A172 (cell line): ENCODE measurements at places on chromosomes 3 and 15. TPM values are rescaled to one million over a fixed set of nuclear protein-coding genes. Genes with fewer than 3 reads are reported as not detected.

Gene RPL4
- total RNA-seq: 2,139 and 2,612 TPM in 2 replicates

Gene EXD1
- total RNA-seq: not detected in 2 replicates

GRCh38 chr15:50358845-50359244, 3.8 kb upstream of the GABPB1 start:
- peak; percentile 43 for DNase-seq

Gene LMAN1L
- total RNA-seq: not detected in 2 replicates

DNA sequence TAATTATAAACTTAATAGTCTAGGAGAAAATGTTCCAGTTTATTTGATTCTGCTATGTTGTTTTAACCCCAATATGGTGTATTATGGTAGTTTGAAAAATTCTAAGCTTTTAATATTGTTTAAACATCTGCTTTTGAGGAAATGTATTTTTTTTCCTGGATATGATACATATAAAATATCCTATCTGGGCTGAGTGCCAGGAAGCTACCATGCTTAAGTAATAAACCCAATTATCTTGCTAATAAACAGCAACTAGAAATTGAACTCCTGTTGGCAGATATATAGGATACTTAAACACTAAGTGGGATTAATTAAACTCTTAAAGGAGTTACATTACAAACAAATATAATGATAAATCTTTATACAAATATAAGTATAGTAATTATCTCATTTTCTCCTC, 293.7 kb upstream of the GRM7 start:
- no peak for DNase-seq

Gene SPTSSB
- total RNA-seq: not detected in 2 replicates

Gene RETNLB
- not detected in 2 replicates for total RNA-seq

DNA sequence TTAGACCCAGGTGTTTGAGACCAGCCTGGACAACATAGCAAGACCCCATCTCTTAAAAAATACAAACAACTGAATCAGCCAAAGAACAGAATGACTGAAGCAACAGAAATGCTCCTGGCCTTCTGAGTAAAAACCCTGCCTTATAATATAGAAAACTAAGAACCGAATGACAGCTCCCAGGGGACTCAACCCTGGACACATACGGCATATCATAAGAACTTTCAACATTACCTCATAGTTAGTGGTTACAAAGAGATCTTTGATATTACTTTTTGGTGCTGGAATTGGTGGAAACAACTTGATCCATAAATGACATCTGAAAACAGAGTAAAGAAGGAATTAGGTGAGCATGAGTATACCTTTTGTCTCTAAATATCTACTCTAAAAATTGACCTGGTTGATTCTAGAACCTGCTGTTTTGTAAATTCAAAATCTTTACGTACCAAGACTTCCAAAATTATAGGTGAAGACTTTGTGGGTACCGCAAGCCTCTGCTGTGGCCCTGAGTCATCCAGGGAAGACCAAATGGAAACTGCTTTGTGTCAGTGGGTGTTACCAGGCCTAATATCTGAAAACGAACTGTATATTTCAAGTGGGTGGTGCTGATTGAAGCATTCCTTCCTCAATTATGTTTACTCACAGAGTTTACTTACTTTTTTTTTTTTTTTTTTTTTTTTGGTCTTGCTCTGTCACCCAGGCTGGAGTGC, 35.5 kb downstream of the IL5RA start:
- DNase-seq: no peak

DNA sequence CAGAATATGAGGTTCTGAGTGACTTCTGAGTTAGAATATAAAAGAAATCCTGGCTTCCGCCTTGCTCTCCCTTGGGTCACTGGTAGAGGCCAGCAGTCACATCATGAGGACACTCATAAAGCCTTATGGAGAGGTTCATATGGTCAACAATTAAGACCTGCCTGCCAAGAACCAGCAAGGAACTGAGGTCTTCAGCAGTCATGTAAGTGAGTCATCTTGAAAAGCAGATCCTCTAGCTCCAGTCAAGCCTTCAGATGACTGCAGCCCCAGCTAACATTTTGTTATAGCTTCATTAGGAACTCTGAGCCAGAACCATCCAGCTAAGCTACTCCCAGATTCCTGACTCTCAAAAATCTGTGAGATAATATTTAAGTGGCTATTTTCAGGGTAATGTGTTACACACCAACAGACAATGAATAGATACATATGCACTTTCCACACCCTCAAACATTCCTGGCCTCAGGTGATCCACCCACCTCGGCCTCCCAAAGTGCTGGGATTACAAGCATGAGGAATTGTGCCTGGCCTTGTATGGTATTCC, 447.2 kb downstream of the SHQ1 start:
- no peak for DNase-seq

DNA sequence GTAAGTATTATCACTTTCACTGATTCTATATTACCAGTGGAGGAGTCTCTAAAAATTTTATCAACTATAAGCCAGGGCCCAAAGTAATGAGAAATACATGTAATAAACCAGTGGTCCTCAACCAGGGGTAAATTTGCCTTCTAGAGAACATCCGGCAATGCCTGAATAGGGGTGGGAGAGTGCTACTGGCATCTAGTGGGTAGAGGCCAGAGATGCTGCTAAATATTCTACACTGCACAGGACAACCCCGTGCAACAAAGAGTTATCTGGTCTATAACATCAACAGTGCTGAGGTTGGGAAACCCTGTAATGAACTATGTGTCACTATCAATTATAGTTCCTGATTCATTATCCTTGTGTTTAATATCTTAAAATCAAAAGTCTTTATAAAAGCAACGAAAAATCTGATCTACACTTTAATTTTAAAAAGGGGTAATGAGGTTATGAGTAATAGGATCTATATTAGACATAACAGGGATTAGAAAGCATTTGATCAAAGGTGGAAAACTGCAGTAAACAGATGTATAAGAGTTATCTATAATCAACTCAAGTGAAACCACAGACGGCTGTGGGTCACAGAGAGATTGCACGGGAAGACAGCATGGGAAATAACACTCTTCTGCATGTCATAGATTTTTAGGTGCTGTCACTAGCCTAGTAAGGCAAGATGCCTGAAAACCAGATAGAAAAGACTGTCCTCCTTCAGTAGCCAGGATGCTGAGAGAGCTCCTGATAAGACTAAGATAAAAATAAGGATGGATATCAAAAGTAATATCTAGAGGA, 2.0 kb downstream of the LYSMD2 start:
- DNase-seq: no peak

DNA sequence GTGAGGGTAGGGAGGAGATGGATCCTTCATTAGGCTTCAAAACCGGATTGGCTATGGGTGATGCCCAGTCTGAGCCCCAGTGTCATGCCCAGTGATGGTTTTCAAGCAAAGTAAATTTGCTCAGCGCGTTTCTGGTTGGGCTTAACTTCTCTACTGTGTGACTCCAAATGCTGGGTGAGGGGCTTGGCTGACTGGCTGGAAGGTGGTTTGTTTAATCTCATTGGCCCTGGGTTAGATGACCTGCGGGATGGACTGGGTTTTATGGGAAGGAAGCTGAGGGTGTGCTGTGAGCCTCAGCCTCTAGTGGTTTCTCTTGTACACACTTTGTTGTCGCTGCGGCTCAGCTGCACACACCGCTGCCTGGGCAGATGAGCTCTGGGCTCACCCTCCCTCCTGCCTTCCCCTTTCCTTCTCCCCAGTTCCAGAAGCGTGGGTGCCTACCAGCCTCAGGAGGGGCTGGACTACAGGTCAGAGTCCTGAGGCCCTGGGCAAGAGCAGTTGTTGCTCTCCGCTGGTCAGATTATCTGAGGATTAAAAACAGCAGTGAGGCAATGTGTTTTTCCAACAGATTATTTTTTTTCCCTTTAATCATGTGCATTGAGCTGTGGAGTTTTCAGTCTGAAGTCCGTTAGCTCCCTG, 18.6 kb downstream of the PDIA5 start:
- DNase-seq: no peak

Gene MLF1
- total RNA-seq: 28.8 and 29.7 TPM in 2 replicates

DNA sequence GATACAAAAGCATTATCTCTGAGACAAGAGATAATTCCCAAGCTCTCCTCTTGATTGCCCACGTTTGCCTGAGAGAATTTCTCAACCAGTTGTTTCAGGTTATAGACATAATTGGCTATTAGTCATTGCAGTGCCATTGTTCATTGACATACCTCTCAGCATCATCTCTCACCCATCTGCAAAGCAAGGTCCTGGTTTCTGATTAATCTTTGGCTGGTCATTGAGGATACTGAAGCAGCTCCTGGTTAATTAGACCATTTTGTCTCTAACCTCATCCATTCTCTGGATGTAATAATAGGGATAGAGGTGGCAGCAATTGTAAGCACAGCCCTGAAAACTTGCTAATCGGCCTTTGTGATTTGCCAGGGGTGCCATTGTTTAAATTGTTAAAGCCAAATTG, 104.2 kb downstream of the CNTN6 start:
- DNase-seq: no peak

Gene NR2F2
- 9.2 and 16.2 TPM in 2 replicates for total RNA-seq

GRCh38 chr15:38187630-38188313, 64.9 kb upstream of the SPRED1 start:
- no peak for DNase-seq

GRCh38 chr15:96521386-96521785, 190.9 kb downstream of the NR2F2 start:
- no peak for DNase-seq

Gene FBXO40
- 0.09 TPM in 1 of 2 replicates, not detected in the other for total RNA-seq

Gene EOMES
- total RNA-seq: 0.09 TPM in 1 of 2 replicates, not detected in the other

DNA sequence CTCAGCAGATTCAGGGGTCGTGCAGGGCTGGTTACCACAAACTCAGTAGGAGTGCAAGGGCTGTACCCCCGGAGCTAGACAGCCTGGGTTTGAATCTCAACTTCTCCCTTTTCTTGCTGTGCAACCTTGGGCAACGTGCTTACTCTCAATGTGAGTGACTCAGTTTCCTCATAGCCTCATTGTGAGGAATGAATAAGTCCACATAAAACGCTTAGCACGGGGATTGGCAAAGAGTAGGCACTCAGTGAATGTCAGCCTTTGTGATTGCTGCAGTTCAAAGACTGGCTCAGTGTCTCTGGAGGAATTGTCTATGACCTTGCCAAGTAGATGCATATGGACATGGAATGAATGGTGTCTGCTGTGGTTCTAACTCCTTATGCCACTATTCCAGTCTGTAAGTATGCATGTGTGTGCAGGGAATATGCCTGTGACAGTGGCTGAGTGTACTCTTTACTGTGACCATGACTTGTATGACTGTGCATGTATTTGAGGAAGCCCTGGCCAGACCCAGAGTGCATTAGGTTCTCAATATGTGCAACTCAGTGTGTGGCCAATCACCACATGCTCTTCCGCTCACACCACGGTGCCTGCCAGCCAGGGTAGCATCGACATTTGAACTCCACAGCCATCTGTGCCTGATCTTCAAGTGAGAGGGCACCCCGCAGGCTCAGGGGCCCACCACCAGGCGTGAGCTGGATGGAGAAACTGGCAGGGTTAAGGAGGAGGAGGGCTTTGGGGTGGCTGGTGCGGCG, 900 bp upstream of the HYAL3 start:
- DNase-seq: no peak

DNA sequence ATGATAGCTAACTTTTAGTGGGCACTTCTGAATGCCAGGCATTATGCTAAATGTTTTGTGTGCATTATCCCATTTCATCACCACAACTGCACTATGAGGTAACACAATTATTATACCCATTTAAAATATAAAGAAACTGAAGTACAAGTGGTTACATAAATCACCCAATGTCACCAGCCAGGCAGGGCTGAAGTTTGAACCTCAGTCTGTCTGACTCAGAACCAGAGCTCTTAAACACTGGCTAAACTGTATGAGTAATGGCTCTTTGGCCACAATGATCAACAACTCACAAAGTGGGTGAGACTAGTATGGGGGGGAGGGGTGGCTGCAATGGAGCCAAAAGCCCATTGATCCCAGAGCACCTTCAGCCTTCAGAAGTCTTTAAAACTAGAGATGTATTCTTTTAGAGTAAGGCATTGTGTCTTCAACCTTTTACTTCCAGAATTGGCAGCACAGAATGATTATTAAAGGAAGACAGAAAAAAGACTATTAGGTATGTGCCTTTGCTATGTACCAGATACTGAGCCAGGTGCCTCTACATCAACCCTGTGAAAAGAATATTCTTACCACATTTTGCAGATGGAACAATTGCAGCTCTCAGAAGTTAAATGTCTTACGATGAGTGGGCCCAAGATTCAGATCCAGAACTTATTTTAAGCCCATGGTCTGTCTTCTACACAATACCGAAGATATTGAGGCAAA, 166.9 kb downstream of the UACA start:
- peak; percentile 86 for DNase-seq

- DNase-seq: no peak
These were observed 316.6 kb downstream of the RBMS3 start for GRCh38 chr3:29597376-29598008.

GRCh38 chr3:89184151-89184995, 77.0 kb downstream of the EPHA3 start:
- DNase-seq: no peak

Gene LSG1
- total RNA-seq: 55.1 and 72.7 TPM in 2 replicates

DNA sequence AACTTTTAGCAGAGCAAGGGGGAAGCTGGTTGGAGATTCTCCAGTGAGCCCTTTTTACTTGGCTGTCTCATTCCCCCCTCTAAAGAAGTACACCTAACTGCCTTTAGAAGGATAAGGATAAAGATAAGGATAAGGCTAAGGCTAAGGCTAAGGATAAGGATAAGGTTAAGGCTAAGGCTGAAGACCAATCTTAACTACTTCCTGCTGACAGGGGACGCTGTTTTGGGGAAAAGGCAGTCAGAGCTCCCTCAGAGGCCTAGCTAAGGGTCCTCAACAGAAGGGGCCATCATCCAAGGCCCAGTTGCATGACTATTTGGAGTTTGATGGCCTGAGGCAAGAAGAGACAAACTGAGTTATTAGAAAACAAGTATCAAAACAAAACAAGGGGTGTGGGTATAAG, 94.3 kb upstream of the ARPP21 start:
- DNase-seq: no peak
